CD4-positive, alpha-beta T cell (primary cell): ENCODE measurements at places on chromosomes 16 and 17.

DNA sequence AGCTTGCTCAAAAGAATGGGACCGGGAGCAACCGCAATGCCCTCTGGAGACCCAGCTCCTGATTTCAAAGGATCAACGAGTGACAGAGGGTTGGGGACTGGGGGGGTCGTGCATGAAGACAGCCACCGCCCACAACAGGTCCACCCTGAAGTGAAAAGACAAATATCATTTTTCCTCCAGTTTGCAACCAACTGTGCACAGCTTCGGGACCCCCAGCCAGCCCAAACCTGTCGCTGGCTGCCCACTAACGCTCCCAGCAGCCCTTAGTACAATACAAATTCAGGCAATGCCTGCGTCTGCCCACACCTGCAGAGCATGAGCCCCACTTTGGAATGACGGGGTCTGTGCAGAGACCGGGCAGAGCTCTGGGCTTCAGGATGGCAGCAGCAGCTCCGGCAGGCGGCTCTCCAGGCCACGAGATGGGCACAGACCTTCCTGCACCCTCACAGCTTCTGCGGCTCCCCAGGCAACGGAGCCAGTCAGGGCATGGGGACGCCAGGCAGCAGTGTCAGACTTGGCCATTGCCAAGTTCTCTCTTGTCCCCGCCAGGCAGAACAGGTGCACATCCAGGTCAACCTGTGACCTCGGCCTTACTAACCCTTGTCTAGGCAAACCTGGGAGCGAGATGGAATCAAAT lies 60.1 kb downstream of the TBC1D16 start:
- DNase-seq: no peak

GRCh38 chr17:17053446-17054379 lies 11.5 kb downstream of the MPRIP start:
- no peak for DNase-seq

- no peak for DNase-seq
These were observed 18.7 kb downstream of the KRT9 start for GRCh38 chr17:41553176-41553575.

- no peak for DNase-seq
These were observed 306.9 kb upstream of the RBFOX1 start for GRCh38 chr16:7025616-7026190.

GRCh38 chr16:25257956-25258860 lies 563 bp upstream of the ZKSCAN2 start:
- DNase-seq: peak; percentile 87

DNA sequence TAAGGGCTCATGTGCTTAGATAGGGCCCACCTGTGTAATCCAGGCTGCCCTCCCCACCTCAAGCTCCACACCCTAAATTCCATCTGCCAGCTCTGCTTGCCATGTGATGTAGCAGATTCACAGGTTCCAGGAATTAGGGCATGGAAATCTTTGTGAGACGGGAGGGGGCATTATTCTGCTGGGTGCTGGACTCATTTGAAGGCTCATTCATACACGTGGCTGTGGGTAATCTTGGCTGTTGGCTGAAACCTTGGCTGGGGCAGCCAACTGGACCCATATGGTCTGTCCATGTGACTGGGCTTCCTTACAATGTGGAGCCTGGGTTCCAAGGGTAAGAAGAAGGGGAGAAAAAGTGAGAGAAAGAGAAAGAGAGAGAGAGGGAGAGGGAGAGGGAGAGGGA lies 115.1 kb downstream of the CYLD start:
- DNase-seq: no peak

GRCh38 chr17:49180303-49180702 lies 30.1 kb downstream of the GNGT2 start:
- peak; percentile 80 for DNase-seq

- DNase-seq: peak; percentile 45
These were observed 1.2 kb downstream of the DYNLL2 start for GRCh38 chr17:58084317-58084981.

DNA sequence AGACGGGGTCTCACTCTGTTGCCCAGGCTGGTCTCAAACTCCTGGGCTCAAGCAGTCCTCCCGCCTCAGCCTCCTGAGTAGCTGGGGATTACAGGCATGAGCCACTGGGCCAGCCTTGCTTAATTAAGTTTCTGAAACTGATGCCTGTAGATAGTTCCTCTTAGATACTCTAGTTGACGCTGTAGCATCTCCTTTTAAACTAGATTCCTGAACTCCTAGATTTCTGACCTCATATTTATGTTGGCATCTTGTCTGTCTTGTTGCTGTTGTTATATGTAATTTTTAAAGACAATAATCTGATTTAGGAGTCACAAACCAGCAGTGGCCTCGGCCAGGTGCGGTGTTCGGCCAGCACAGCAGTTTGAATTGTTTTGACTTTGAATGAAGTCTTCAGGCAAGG lies 37.5 kb downstream of the DHRS7B start:
- DNase-seq: no peak

DNA sequence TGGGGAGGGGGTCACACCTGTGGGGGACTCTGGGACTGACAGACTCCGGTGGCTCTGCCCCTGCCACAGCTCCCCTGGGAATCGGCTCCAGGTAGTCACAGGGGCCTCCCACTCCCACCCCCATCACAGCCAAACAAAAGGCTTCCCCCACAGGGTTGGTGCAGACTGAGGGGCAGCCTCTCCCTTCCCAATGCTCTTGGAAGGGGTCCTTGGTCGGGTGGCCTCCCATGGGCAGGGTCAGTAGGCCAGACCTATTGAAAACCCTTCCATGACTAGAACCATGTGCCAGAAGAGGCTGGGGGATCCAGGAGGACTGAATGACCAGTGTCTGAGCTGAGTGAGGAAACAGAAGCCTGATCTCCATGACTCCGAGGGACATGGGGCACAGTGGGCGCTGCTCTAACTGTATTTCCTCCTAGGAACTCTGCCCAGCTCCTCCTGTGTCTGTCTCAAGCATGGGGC lies 28.6 kb downstream of the TK2 start:
- no peak for DNase-seq

- no peak for DNase-seq
These were observed 146.4 kb downstream of the PCTP start for GRCh38 chr17:55897301-55897700.

DNA sequence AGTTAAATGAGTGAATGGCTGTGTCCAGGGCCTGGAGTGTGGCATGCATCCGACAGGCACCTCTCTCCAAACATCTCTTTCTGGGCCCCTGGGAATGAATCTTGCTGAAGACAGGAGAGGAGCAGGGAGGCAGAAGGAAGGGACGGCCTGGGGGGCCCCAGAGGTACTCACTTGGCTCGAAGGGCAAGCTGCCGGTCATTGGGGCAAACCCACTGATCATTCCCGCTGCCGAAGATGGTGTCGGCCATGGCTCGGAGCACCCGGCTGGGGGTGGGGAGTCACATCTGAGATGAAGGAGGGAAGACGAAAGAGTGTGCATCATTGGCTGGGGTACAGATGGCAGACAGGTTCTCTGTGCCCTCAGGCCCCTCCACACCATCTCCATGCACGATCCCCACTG lies 25.3 kb downstream of the RPH3AL start:
- no peak for DNase-seq

DNA sequence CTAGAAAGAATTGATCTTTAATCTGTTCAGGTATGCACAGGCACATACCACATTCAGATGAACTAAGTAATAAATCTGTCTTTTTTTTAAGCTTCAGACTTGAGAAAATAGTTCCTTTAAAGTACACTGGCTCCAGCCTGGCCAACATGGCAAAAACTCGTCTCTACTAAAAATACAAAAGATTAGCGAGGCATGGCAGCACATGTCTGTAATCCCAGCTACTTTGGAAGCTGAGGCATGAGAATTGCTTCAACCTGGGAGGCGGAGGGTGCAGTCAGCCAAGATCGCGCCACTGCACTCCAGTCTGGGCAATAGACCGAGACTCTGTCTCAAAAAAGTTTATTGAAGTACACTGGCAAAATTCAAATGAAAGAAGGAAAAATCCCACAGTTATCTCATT lies 111.0 kb upstream of the NETO2 start:
- no peak for DNase-seq

- no peak for DNase-seq
These were observed 439.7 kb upstream of the RBFOX1 start for GRCh38 chr16:6892966-6893365.

DNA sequence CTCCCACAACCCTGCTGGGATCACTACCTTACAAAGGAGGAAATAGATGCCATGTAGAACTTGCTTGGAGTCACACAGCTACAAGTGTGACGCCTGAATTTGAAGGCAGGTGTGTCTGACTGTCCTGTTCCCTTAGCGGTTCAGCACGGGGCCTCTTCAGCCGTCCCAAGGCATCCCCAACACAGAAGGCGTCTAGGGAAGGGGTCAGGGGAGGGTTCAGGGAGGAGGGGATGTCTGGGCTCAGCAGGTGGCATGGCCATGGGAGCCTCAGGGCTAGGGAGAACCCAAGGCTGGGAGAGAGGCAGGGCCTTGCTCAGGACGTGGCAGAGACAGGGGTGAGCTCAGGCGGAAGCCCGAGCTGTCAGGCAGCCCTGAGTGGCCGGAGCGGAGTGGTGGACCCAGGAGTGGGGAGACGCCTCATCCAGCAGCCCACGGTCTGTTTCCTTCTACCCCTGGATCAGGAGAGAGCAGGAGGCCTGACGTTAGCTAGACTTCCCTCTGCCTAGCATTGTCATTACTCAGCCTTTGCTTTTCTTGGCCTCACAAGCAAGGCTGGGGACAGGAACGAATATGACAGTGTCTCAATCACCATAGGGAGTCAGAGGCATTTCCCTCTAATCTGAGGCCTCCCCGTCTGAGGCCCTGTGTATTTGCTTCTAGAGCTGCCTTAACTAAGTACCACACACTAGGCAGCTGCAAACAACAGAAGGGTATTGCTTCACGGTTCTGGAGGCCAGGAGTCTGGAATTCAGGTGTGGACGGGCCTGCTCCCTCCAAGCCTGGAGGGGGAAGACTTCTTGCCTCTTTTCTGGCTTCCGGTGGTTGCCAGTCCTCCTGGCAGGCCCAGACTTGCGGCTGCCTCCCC lies 31.3 kb upstream of the ANKRD40CL start:
- no peak for DNase-seq

DNA sequence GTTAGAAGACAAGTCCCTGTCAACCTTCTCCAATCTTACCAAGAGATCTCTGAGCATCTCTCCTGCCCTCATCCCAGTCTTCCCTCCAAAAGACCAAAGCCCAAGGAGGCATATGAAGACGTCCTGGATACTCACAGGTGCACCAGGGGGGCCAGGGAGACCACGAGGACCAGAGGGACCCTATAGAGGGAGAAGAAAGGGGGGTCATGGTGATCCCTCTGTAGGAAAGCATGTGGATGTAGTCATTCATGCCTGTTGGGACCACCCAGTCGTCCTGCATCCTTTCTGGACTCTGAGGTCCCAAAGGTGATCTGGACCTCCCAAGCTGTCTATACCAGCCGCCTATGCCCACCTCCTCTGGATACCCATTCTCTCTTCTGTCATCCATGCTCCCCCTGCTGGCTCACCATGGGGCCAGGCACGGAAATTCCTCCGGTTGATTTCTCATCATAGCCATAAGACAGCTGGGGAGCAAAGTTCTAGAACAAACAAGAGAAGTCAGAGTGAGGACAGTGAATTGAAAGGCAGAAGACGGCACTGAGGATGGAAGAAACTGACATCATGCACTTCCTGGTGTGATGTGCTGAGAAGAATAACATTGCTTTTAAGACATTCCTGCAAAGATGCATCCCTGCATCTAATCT lies 3.3 kb downstream of the COL1A1 start:
- peak; percentile 20 for DNase-seq

DNA sequence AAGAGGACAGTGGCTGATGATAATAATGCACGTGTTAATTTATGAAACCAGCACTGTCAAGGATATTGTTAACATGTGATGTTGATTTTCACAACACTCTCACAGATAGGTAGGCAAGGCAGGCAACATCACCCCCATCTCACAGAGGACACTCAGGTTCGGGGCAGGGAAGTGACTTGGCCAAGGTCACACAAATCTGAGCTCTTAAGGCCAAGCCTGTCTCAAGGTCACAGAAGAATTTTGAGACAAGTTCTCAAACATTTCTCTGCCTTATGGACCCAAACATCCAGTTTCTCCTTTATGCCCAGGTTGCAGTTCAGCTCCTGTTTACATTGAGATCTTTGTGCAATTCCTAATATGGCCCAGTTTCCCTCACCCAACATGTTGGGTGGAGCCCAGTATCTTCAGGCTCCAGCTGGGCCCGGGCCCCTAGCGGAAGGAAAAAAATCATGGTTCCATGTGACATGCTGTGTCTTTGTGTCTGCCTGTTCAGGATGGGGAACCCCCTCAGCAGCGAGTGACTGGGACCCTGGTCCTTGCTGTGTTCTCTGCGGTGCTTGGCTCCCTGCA lies 1.3 kb downstream of the SLC2A4 start:
- DNase-seq: no peak

- no peak for DNase-seq
These were observed 26.0 kb downstream of the COPZ2 start for GRCh38 chr17:48011405-48012150.

DNA sequence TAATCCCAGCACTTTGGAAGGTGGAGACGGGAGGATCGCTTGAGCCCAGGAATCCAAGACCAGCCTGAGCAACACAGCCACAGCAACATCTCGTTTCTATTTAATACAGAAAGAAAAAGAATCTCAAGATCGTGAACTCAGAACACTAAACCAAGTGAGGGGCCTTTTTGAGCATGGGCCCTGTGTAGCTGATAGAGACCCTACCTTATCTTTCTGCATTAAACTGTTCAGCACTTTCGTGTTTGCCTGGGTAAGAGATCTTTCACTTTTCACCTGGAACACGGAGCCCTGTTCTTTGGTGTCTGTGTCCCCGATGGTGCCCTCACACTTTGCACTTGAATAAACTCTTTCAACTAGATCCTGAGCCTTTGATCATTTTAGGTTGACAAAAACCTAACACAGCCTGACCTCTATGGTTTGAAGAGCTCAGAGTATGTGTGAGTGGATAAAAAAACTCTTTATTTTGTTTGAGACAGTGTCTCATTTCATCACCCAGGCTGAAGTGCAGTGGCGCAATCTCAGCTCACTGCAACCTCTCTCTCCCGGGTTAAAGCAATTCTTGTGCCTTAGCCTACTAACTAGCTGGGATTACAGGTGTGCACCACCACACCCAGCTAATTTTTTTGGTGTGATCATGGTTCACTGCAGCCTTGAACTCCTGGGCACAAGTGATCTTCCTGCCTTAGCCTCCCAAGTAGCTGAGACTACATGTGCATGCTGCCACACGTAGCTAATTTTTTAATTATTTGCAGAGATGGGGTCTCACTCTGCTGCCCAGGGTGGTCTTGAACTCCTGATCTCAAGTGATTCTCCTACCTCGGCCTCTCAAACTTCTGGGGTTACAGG lies 83.8 kb upstream of the GRIN2A start:
- DNase-seq: no peak

DNA sequence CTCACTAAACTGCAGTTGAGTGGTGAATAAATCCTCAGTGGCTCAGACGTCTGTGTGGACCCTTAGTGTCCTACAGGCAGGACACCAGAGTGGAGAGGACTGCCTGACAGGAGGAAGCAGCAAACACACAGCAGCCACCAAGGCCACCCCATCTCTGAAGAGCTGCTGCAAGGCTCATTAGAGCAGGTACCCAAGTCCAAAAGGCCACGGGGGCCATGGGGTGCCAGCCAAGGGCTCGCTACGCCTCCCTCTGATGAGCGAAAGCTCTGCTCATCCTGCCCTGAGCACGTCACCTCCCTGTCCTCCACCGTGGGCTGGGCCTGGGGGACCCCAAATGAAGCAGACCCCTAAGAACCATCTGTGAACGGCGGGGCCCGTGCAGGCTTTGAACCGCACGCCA lies 70.1 kb upstream of the DOC2B start:
- no peak for DNase-seq
